Activated CD4-positive, alpha-beta memory T cell treated with anti-CD3 and anti-CD28 coated beads, Interleukin-2, amount 10 ng/mL, durations not matched to agents 7 days and 5 days (primary cell): ENCODE measurements at places on chromosomes 4 and X. TPM values are rescaled to one million over a fixed set of nuclear protein-coding genes. Genes with fewer than 3 reads are reported as not detected.

- H3K4me3 ChIP-seq, result no peak overlapping the region
These were observed 7.4 kb upstream of the WDFY3 start for GRCh38 chr4:84973856-84974255.

GRCh38 chr4:186553717-186554116 lies 1.6 kb downstream of the MTNR1A start:
- DNase-seq, result no peak
- no peaks in the 10 kb centered on the region for H3K4me1 ChIP-seq
- H3K27me3 ChIP-seq, result peaks cover 17% of the 10 kb centered on the region
- H3K4me3 ChIP-seq, result no peak overlapping the region

GRCh38 chr4:152259866-152260265 lies 276.0 kb downstream of the FBXW7 start:
- no peak overlapping the region for H3K4me3 ChIP-seq
- H3K36me3 ChIP-seq, result peaks cover 5% of the 10 kb centered on the region
- H3K4me1 ChIP-seq, result peaks cover 8% of the 10 kb centered on the region
- peaks cover 5% of the 10 kb centered on the region for H3K27me3 ChIP-seq

GRCh38 chr4:35364321-35364870 lies 879.9 kb downstream of the ARAP2 start:
- no peaks in the 10 kb centered on the region for H3K4me1 ChIP-seq
- no peak for DNase-seq
- H3K27me3 ChIP-seq, result no peaks in the 10 kb centered on the region
- H3K4me3 ChIP-seq, result no peak overlapping the region

GRCh38 chr4:10736895-10737294 lies 52.3 kb upstream of the CLNK start:
- no peak for DNase-seq
- no peak overlapping the region for H3K27ac ChIP-seq
- no peaks in the 10 kb centered on the region for H3K27me3 ChIP-seq
- no peaks in the 10 kb centered on the region for H3K36me3 ChIP-seq
- peaks cover 11% of the 10 kb centered on the region for H3K4me1 ChIP-seq
- no peak overlapping the region for H3K4me3 ChIP-seq

DNA sequence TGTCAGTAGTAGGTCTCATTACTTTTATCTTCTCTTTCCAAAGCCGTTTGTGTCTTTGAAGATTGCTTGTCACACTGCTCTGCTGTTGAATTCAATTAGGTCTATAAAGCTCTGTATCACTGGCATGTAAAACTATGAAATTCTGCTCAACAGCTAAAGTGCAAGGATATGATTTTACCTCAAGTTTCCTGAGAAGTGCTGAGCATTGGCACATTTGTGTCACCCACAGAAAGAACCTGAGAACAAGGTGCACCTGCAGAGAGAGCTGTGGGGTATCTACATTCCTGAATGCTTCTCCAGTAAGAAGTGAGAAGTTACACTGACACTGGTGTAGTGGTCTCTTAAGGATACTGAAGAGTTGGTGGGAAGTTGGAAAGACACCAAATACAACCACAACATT lies 274.0 kb downstream of the INPP4B start:
- peaks cover 20% of the 10 kb centered on the region for H3K36me3 ChIP-seq
- peaks cover 44% of the 10 kb centered on the region for H3K4me1 ChIP-seq

Gene IGFBP7
- total RNA-seq, result not detected
